ENCODE measurements at places on chromosomes 16 and 17.
A peak's percentile ranks its signal among the peaks of the same experiment; 100 is the strongest.

DNA sequence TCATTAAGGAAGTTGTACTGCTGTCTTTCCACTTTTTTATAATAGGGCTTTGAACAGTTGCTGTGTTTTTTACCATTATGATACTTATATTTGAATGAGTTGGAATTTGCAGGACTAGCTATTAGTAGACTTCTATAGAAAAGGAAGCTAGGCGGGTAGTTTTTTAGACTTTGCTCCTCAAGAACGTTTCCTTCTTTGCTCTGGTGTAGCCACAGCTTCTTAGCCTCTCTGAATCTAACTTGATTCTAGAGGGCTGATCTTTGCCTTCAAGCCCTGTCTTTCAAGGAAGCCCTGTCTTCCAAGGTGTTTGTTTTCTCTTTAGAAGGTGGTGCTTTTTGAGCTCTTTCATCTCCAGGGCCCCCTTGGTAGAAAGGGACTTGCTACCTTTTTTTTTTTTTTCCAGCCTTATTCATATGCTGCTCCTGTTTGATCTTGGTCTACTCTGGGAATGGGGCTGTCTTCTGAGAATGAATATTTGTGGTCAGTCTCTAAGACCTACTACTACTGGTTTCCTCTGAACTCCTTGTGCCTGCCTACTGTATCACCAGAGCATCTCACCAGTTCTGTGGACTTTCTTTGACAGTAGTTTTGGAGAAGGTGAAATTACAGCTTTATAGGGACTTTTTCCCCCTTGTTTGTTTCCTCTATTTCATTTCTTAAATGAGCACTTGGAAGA is 52.3 kb upstream of the RASL10B start:
- DNase-seq: no peak

GRCh38 chr16:681746-682427 is 1.7 kb downstream of the STUB1 start:
- no peak for DNase-seq

- no peak for DNase-seq
Observed at GRCh38 chr17:42467889-42468288, 9.2 kb downstream of the ATP6V0A1 start.

DNA sequence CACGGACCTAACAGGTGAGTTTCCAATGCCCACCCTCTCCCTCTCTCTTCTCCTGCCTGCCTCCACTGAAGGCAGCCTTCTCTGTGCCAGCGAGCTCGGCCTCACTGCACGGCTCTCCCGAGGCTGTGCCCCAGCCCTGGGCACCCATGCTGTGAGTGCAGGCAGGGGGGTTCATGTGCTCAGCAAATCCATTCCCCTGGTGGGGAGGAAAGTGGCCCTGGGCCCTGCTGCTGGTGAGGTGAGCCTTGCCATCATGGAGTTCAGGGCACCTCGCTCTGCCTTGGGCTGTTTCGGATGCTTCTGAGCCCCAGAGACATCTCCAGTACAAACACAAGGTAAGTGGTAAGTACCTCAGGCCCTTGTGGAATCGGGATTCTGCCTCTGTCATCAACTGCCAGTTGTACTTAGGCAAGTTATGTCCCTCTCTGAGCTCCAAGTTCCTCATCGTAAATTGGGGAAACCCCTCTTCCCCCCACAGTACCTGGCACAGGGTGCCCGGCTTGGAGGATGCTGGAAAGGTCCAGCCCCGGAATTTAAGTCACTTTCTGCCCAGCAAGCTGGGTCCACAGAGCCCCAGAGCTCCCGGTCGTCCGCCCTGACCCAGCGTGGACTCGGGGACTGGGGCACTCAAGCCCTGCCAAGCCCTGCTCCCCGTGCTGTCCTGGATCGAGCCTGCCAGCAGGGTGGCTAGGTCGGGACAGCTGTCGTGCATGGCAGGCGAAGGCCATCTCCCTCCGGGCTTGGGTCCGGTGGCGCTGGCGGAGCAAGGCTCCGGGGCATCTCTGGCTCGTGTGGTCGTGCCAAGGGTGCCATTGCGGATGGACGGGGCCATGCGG is 684 bp upstream of the NUDT16L1 start:
- DNase-seq: no peak

DNA sequence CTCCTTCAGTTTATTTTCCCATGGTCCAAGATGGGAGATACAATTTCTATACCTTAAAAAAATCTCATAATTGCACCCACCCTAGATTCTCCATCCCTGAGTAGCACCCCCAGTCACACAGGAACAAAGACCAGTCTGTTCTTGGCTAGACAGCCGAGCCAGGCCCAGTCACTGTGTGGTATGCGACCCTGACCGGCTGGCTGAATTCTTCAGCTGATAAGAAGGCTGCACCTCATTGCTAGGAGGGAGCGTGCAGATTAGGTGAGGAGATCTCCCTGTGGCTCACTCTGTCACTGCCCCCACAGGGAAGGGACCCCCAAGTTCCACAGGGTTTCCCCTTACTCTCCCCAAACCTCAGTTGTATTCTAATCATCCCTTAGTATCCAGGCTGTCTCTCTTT is 138.7 kb downstream of the SALL1 start:
- DNase-seq: no peak

DNA sequence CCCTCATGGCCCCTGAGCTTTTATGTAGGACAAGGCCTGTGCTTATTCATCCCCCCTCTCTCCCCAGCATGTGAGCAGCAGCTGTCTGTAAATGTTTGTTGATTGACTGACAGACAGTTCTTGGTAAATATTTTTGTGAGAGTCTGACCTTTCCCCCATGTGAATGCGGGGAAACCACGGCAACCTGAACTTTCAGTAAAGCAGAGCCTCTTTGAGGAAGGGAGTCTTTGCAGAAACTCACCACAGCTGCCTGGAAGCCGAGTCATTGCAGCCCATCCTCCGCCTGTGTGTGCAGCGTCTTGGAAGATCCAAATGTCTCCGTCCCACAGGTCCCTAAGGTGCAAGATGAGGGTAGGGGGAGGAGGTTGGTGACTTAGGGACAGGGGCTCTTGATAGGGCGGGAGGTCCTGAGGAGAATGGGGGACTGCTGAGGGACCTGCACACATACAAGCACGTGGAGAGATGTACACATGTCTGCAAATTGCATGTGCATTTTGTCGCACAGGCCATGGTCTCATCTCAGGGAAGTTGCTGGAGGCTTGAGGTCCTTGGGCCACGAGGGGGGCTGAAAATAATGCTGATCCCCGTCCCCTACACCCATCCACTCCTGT is 23.0 kb upstream of the IL21R start:
- no peak for DNase-seq

DNA sequence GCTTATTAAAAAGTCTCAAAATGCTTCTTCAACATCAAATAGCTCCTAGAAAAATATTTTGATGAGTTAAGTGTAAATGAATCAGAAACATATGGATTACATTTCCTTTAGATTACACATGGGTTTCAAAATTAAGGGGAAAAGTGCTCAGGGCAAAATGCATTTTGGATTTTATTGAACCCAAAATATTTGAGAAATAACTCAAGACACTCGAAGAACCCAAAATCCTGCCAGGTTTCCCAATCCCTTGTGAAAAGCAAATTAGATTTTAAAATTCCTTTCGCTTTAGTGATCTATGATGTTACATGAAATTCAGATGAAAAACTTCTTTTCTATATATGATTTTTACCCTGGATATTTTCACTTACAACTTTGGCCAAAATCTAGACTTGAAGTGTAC is 847.4 kb upstream of the SOX9 start:
- DNase-seq: no peak

- DNase-seq: no peak
Observed at GRCh38 chr16:71536752-71537499, 10.7 kb downstream of the CHST4 start.

DNA sequence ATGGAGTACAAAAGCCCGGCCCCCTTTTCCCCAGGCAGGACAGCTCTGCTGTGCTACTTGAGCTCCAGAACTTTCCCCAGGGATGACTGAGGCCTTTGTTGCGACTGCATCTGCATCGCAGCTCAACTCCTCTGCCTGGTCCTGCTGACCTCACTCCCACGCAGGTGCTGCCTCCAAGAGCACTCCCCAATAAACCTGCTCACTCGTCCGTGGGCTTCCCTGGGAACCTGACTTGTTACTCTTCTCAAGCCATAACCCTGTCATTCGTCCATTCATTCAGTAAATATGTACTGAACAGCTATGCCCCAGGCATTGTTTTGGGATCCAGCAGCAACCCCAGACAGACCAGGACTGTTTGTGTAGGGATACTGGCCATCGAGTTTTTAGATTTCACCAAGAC is 11.6 kb upstream of the RMI2 start:
- DNase-seq: no peak

- DNase-seq: no peak
Observed at GRCh38 chr16:73302942-73303341, 255.0 kb upstream of the ZFHX3 start.

- no peak for DNase-seq
Observed at GRCh38 chr17:74840989-74841666, 18.6 kb downstream of the GRIN2C start.

DNA sequence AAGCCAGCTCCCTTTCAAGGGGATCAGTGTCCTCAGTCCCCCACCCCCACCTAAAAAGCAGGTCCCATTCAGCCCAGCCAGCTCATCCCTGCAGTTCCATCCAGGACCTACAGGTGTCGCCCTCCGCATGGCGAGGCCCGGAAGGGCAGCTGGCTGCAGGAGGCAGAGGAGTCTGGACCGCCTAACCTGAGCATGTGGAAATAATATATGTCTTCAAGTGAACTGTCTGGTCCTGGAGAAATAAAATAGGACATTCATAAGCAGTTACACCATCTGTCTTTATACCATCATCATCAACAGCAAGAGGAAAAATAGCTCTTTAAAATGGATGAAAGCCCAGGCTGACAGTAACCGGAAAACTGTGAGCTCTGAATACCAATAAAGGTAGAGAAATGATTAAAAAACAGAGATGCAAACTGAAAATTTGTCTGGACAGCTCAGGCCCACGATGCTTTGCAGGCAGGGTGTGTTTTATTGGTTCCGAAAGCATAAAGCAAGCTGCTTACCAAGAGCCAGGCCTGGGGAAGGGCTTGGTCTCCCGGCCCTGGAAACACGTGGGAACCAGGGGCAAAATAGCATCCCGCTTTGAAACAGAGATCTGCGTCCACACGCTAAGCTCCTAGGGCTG is 215.2 kb downstream of the ZFHX3 start:
- peak; percentile 28 for DNase-seq

GRCh38 chr16:88316151-88316550 is 66.6 kb upstream of the ZNF469 start:
- no peak for DNase-seq

DNA sequence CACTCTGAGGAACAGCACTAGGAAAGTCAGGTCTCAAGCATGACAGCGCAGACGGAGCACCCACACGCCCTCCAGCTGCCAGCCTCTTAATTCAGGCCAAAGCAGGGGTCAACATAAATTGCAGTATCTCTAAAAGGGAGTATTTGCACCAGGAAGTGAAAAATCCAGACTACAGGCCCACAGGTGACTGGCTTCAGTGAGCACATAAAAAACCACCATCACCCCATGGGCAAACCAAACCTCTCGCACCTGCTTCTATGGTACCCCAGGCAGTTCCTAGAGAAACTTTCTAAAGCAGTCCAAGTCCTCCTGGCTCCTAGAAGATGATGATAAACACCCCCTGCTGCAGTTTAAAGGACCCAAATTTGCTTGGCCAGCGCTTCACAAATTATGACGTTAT is 129.8 kb downstream of the ZNF423 start:
- no peak for DNase-seq

- DNase-seq: no peak
Observed at GRCh38 chr16:86924537-86924936, 346.2 kb downstream of the FOXL1 start.
